Activated CD4-positive, CD25-positive, alpha-beta regulatory T cell (primary cell): ENCODE measurements at places on chromosomes 7 and 10.

DNA sequence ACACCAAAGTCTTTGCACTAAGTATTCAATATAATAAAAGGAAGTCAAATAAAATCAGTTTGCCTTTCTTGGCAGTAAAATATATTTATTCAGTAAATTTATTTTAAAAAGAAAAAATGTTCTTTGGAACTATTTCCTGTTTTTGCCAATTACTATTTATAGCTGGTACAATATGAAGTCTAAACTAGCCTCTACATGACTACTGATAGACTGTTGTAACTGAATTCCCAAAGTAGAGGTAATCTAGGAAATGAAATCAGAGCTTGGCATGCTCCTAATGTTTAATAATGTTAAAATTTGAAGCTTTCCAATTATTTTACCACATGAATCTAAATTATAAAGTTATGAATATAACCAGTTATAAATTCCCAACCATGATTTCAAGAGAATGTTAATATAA, 385.5 kb downstream of the SEMA3D start:
- DNase-seq, result no peak

- no peak for DNase-seq
Observed at GRCh38 chr7:16915405-16915804, 33.6 kb upstream of the AGR3 start.

- no peak for DNase-seq
Observed at GRCh38 chr7:107692501-107692900, 31.9 kb downstream of the SLC26A4 start.

DNA sequence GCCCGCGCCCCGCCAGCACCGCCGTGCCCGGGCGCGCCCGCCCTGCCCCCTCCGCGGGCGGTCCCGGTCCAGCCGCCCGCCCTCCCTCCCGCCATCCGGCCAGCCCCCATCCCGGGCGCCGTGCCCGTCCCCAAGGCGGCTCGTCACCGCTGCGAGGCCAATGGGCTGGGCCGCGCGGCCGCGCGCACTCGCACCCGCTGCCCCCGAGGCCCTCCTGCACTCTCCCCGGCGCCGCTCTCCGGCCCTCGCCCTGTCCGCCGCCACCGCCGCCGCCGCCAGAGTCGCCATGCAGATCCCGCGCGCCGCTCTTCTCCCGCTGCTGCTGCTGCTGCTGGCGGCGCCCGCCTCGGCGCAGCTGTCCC, at the start of gene HTRA1:
Gene HTRA1, plus strand, starts transcription at position 187 of the 362 bp plus-strand sequence. Its CDS starts 100 bp downstream, at position 287.
- no peak for DNase-seq

GRCh38 chr7:24408798-24409430, 124.9 kb downstream of the NPY start:
- no peak for DNase-seq

DNA sequence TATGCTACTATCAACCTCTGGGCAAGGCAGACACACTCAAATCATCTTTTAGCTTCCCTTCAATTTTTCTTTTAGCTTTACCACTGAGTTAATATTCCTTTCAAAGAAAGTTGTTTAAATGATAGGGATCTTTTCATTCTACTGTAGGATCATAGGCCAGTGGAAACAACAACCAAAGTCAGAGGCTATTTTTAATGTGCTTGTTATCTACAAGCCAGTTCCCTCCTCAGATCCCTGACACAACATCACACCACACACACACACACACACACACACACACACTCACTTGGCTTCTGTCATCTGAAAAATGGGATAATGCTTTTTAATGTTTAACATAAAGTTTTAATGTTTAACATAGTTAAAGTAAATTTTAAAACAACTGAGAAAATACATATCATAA, 106.7 kb upstream of the CAV2 start:
- no peak for DNase-seq

DNA sequence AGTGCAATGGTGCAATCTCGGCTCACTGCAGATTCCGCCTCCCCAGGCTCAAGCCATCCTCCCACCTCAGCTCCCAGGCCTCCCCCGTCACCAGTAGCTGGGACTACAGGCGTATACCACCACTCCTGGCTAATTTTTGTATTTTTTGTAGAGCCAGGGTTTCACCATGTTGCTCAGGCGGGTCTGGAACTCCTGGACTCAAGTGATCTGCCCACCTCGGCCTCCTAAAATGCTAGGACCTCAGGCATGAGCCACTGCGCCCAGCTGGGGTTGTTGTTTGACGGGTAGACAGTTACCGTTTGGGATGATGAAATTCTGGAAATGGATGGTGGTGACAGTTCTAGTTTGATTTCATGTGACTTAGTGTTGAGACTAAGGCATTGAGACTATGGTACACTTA, 15.3 kb downstream of the CALML3 start:
- DNase-seq, result no peak

DNA sequence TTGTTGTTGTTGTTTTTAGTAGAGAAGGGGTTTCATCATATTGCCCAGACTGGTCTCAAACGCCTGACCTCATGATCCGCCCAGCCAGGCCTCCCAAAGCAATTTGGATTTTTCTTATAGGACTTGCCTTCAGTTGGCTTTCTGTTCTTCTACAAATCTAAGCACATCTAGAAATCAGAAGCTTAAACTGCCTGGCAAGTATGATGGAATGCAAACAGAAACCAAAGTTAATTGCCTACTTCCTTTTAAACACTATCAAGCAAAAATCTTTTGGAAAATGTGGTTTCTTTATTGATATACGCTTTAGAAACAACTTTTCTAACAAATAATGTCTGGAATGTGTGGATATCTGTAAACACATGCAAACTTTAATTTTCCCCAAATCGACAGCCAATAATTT, 64.9 kb downstream of the USP6NL start:
- DNase-seq, result no peak
